ENCODE measurements at places on chromosomes 2 and 18.
A peak's percentile ranks its signal among the peaks of the same experiment; 100 is the strongest.

GRCh38 chr2:71615767-71616730 lies 162.7 kb downstream of the DYSF start:
- no peak for DNase-seq

GRCh38 chr2:17163638-17164037 lies 354.6 kb downstream of the RAD51AP2 start:
- DNase-seq = no peak

DNA sequence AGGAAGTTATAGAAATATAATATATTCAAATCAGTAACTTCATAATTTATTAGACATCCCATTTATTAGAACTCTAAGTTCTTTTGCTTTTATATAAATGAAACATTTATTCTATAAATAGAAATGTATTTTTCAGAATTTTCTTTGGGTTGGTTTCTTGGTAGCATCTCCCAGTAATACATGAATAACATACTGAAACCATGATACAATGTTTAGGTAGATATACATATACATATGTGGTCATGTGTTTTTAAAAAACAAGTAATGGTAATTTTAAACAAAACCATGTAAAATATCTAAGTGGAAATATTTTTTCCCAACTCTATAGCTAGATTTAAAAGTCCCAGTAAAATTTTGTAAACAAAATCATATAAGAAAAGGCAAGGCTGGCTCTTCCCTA lies 36.9 kb downstream of the WIPF1 start:
- no peak for DNase-seq

- no peak for DNase-seq
These were observed 49.2 kb downstream of the SLC4A3 start for GRCh38 chr2:219676586-219676985.

GRCh38 chr2:105778080-105778607 lies 33.4 kb downstream of the NCK2 start:
- no peak for DNase-seq

DNA sequence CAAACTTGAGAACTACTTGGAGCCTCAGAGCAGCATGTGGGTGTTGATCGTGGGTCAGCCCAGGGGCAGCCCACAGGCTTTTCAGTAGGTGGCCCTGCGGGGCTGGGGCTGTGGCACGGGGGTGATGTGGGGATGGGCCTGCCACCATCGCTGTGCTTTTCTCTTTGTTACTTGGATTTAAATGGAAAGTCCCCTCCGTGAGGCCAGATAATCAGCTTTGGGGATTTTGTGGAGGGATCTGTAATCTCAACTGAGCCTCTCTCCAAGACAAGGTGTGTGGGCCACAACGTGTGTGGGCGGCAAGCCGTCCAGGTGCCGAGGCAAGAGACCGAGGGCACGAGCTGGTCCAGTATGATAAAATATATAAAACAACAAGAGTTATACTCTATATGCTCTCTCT lies 16.7 kb downstream of the COLEC11 start:
- no peak for DNase-seq

DNA sequence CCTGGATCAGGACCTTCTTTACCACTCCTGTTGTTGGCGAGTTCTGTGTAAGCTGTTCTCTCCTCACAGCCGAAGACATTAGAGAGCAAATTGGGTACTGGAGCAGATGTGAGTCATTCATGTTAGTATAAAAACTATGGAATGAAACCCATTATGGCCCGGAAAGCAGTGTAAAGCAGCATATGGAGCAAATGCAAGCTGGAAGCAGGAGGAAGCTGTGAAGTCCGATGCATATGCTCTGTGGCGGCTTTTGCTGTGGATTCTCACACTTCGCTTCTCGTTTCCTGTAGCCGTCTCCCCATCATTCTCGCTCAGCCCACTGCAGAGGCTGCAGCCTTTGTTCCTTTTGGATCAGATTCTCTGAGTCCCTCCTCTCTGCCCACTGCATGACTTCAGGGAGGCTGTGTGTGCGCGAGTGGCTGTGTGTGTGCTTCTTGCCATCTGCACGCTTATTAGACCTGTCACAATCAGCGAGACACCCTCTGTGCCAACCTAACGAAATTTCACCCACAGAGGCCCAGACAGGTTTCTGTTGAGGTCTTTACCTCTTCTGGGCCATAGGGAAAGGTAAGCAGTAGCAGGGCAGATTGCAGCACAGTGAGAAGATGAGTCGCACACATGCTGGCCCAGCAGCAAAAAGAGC lies 3.3 kb upstream of the GALNT14 start:
- DNase-seq = no peak

- DNase-seq = no peak
These were observed 634 bp downstream of the MTIF2 start for GRCh38 chr2:55268288-55268906.

GRCh38 chr2:53353135-53354114 lies 414.2 kb upstream of the CHAC2 start:
- DNase-seq = no peak

DNA sequence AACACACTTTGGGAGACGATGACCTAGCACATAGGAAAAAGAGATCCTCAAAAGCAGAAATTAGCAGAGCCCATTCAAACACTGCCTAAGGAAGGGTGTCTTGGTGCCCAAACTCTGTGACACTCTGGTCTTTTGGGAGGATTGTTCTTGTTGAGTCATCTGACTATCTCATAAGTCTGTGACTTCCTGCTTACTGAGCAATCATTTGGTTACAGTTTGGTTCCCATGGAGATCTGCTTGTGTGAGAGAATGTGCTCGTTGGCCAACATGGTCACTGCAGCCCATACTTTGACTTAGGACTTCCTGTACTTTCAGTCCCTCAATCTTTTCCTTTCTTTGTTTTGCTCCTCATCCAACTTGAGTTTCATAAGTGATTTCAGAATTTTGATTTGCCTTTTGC lies 602.9 kb downstream of the NYAP2 start:
- no peak for DNase-seq

DNA sequence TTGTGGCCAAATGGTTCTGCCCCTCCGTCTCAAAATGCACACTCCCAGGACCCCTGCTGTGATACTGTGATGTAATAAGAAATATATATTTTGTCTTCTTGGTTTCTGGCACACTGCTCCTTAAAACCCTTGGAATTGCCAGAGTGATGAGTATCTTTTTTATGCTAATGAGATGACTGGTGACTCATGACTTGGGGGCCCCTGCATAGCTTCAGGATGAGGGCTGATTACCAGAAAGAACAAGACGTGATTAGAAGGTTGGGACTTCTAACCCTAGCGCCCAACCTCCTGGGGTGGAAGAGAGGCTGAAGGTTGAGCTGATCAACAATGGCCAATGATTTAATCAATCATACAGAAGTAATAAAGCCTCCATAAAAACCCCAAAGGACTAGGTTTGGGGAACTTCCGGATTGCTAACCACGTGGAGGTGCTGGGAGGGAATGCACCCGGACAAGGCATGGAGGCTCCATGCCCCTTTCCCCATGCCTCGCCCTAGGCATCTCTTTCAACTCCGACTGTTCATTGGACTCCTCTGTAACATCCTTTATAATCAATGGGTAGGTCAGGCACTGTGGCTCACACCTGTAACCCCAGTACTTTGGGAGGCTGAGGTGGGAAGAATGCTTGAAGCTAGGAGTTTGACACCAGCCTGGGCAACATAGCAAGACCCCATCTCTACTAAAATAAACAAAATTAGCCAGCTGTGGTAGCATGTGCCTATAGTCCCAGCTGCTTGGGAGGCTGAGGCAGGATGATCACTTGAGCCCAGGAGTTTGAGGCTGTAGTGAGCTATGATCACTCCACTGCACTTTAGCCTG lies 89.1 kb downstream of the HS1BP3 start:
- no peak for DNase-seq

- DNase-seq = no peak
These were observed 33.4 kb downstream of the XRCC5 start for GRCh38 chr2:216142540-216142939.

DNA sequence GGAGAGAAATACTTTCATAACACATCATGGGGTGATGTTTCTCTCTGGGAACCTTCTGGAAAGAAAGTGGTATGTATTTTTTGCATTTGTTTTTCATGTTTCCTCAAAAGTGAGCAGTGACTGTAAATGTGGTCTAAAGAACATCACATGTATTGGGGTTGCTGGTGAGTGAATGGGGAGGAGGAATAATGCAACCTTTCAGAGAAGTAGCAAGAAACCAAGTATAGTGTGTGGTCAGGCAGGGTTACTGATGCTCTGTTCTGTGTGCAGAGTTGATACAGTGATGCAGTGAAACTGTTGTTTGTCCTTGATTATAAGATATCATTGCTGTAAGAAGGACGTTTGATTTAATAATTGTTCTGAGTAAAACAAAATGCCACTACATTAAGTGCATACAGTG lies 24.1 kb downstream of the ADNP2 start:
- no peak for DNase-seq

DNA sequence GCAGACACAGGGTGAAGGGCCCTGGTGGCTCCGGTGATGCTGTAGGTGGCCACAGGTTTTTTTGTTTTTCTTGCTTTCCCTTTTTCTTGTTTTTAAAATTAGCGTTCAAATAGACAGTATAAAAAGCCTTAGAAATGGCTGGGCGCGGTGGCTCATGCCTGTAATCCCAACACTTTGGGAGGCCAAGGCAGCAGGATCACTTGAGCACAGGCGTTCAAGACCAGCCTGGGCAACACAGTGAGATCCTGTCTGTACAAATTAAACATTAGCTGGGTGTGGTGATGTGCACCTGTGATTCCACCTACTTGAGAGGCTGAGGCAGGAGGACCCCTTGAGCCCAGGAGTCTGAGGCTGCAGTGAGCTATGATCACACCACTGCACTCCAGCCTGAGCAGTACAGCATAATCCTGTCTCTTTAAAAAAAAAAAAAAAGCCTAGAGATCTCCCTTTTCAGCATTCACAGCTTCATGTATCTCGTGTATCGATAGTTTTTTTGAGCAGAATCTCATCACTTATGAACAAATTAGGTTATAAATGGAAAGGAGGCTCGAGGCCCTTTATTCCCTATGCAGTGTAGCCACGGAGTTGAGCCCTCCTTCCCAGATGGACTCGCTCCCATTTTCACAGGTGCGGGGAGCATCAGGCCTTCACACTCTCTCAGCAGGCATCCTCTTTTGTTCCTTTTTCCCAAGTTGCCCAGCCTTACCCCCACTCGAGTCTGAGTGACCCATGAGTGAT lies 50.8 kb downstream of the EMILIN2 start:
- no peak for DNase-seq

- peak; percentile 49 for DNase-seq
These were observed 21.7 kb downstream of the LBH start for GRCh38 chr2:30252723-30253701.

DNA sequence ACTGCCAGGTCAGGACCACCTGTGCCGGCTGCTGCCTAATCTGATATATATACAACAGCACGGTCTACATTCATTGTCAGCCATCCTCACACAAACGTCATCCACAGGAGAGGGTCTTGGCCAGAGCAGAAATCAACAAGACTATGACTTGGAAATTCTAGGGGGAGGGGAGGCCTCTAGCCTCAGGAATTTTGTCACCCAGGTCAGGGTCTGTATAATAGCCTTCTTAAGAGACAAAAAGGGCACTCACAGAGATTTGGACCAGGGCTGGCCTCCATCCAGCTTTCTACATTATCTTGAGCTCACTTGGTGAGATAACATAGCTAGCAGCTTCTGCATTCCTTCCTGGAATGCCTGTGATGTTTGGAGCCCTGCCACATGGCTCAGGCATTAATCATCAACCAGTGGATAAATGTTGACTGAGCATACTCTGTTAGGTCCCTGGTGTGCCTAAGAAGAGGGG lies 50.4 kb upstream of the CTIF start:
- no peak for DNase-seq

DNA sequence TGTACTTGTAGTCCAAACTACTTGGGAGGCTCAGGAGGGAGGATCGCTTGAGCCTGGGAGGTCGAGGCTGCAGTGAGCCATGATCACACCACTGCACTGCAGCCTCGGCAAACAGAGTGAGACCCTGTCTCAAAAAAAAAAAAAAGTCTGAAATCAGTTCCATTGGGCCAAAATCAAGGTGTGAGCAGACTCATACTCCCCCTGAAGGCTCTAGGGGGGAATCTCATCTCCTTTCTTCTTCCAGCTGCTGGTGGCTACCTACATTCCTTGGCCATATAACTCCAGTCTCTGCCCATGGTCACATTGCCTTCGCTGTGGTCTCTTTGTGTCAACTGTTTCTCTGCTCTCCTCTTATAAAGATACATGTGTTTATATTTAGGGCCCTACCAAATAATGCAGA lies 234.0 kb downstream of the LRRTM1 start:
- no peak for DNase-seq

DNA sequence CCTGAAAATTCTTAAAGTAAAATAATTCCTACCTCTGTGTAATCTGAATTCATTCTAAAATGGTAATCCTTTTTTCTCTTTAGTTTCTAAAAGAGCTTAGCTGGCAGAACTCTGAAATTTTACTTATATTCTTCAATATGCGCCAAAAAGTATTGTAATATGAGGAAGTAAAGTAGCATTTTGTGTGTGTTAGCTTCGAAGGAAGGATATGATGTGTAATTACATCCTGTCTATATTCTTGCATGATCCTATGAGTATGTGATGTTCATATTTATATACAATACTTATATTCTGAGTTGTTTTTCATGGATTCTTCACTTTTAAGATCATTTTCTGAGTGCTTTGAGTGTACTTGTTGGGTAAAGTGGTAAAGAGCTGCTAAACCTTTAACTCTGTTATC lies 402.9 kb upstream of the PKDCC start:
- DNase-seq = no peak

GRCh38 chr2:119264781-119265692 lies 41.4 kb downstream of the STEAP3 start:
- no peak for DNase-seq

- no peak for DNase-seq
These were observed 28.5 kb downstream of the MBP start for GRCh38 chr18:77103991-77104531.

DNA sequence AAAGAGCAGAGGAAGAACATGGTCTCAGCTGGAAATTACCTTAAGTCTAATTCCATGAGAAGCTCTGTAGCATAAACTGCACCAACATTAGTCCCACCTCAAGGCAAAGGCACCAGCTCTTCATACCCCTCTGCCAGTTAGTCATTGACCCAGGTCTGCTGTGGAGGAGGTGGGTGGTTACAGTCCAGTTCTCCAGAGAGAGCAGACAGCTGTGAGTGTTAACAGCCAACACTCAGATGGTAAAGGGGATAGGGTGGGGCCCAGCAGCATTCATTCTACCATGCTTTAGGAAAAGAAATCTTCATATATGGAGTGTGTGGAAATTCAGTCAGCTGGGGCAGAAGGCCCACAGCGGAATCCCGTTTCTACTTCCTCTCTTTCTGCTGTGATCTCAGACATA lies 159.7 kb upstream of the FBXO11 start:
- DNase-seq = no peak

DNA sequence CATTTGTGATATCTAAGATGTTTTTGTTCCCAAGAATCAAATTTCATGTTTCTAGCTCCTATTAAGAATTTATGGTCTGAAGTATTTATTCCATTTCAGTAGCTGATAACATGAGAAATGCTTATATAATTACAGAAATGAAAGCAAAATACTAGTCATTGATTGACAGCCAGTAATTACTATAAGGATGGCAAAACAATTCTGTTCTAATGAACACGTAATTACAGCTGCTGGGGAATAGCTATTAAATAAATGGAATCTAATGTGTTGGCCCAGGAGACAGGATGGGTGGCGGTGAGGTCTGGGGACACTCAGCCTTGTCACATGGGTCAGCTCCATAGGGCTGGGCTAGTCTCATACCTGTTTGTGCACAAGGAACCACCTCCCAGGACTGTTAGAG lies 263.5 kb downstream of the FHOD3 start:
- no peak for DNase-seq

GRCh38 chr2:212709280-212709679 lies 170.7 kb upstream of the ERBB4 start:
- no peak for DNase-seq

Data from stimulated activated CD8-positive, alpha-beta memory T cell treated with anti-CD3 and anti-CD28 coated beads, Interleukin-12 subunit alpha, Interleukin-12 subunit beta, amount 100 ng/mL, for 1 hour (primary cell).